ENCODE measurements at places on chromosomes 6 and 20. TPM values are rescaled to one million over a fixed set of nuclear protein-coding genes. Genes with fewer than 3 reads are reported as not detected.

The IL20RA gene
- not detected for total RNA-seq

The BIRC7 gene
- not detected for total RNA-seq

The ADISSP gene
- 110 TPM for total RNA-seq

The OPN5 gene
- not detected for total RNA-seq

The SYCP2 gene
- 0.26 TPM for total RNA-seq

The TOMM6 gene
- 224 TPM for total RNA-seq

The RSPO3 gene
- total RNA-seq, result not detected

The MMS22L gene
- total RNA-seq, result 58.8 TPM

The NOX3 gene
- total RNA-seq, result not detected

The MUCL3 gene
- 0.43 TPM for total RNA-seq

The SIRPD gene
- total RNA-seq, result not detected

The DBNDD2 gene
- 1.7 TPM for total RNA-seq

The SYCP2L gene
- total RNA-seq, result 0.57 TPM

The PDYN gene
- total RNA-seq, result not detected

The CST4 gene
- total RNA-seq, result not detected

The SLC32A1 gene
- not detected for total RNA-seq

The GSTA3 gene
- total RNA-seq, result not detected

The MTHFD1L gene
- total RNA-seq, result 36.3 TPM

The MTO1 gene
- total RNA-seq, result 25.7 TPM

The GPSM3 gene
- 3.1 TPM for total RNA-seq

The WFDC5 gene
- total RNA-seq, result not detected

The TFAP2A gene
- total RNA-seq, result 5.2 TPM

The GJA1 gene
- 59.4 TPM for total RNA-seq

The TRAPPC3L gene
- total RNA-seq, result not detected

The CYP39A1 gene
- not detected for total RNA-seq

The MICB gene
- total RNA-seq, result 16.5 TPM

The AKAP12 gene
- total RNA-seq, result 173 TPM

The SLC17A3 gene
- not detected for total RNA-seq

The KAT14 gene
- 26.3 TPM for total RNA-seq

The ZNF311 gene
- 1.2 TPM for total RNA-seq

The SAMD10 gene
- total RNA-seq, result 0.77 TPM

The EBF4 gene
- 7.2 TPM for total RNA-seq

The TNFRSF6B gene
- 3.4 TPM for total RNA-seq

The SLC52A3 gene
- 0.03 TPM for total RNA-seq

The C6orf52 gene
- total RNA-seq, result 16.5 TPM

The BHLHE23 gene
- total RNA-seq, result not detected

The GDAP1L1 gene
- not detected for total RNA-seq

The NRN1 gene
- total RNA-seq, result 8.7 TPM

The ZNF391 gene
- 3.3 TPM for total RNA-seq

The CDC40 gene
- total RNA-seq, result 18.5 TPM

The KIFC1 gene
- 53.2 TPM for total RNA-seq

The KIF6 gene
- total RNA-seq, result 0.26 TPM

The SIRPB2 gene
- total RNA-seq, result not detected

The PTP4A1 gene
- total RNA-seq, result 14.4 TPM

The TNNC2 gene
- total RNA-seq, result not detected

The ANKRD66 gene
- total RNA-seq, result not detected

The DEK gene
- 193 TPM for total RNA-seq

The E2F1 gene
- total RNA-seq, result 68.1 TPM

The CST2 gene
- total RNA-seq, result not detected

The SAMD3 gene
- total RNA-seq, result 0.07 TPM

The HCK gene
- total RNA-seq, result not detected

The BPIFB1 gene
- not detected for total RNA-seq

The ANKRD6 gene
- 10.7 TPM for total RNA-seq

The NMBR gene
- not detected for total RNA-seq

The CITED2 gene
- 169 TPM for total RNA-seq

The SLC16A10 gene
- 0.41 TPM for total RNA-seq

The SLPI gene
- total RNA-seq, result 0.33 TPM

The GPR6 gene
- total RNA-seq, result not detected

The FLRT3 gene
- 4.0 TPM for total RNA-seq

The ZSCAN31 gene
- 17.4 TPM for total RNA-seq

Measured in A172 (cell line).